Activated CD4-positive, alpha-beta memory T cell treated with anti-CD3 and anti-CD28 coated beads for 36 hours (primary cell): ENCODE measurements at places on chromosomes 2 and 18.

DNA sequence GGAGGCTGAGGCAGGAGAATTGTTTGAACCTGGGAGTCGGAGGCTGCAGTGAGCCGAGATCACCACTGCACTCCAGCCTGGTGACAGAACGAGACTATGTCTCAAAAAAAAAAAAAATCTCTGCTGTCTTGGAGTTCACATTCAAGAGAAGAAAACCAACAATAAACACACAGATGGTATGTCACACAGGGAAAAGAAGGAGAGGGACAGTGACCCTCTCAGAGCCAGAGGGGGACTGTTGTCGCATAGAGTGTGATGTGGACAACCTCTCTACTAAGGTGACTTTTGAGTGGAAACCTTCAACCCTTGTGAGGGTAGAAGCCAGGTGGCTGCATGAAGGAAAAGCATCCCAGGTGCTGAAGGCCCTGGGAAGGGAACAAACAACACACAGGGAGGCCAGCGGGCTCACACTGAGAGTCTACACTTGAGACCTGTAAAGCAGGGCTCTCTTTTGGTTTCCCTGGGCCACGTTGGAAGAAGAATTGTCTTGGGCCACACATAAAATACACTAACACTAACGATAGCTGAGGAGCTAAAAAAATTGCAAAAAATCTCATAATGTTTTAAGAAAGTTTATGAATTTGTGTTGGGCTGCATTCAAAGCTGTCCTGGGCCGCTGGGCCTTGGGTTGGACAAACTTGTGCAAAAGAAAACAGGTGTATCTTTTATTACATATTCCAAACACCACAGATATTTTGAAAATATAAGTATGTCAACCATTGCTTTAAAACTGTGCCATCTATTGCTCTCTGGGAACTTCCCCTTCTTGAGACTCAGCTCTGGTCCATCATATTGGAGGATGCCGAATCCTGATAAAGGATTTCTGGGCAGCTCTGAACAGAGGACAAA, 136.0 kb downstream of the DDX1 start:
- no peak for DNase-seq

- DNase-seq, result no peak
Observed at GRCh38 chr2:215380699-215381098, 55.2 kb downstream of the FN1 start.

- no peak for DNase-seq
Observed at GRCh38 chr18:52442686-52443085, 102.7 kb downstream of the DCC start.

DNA sequence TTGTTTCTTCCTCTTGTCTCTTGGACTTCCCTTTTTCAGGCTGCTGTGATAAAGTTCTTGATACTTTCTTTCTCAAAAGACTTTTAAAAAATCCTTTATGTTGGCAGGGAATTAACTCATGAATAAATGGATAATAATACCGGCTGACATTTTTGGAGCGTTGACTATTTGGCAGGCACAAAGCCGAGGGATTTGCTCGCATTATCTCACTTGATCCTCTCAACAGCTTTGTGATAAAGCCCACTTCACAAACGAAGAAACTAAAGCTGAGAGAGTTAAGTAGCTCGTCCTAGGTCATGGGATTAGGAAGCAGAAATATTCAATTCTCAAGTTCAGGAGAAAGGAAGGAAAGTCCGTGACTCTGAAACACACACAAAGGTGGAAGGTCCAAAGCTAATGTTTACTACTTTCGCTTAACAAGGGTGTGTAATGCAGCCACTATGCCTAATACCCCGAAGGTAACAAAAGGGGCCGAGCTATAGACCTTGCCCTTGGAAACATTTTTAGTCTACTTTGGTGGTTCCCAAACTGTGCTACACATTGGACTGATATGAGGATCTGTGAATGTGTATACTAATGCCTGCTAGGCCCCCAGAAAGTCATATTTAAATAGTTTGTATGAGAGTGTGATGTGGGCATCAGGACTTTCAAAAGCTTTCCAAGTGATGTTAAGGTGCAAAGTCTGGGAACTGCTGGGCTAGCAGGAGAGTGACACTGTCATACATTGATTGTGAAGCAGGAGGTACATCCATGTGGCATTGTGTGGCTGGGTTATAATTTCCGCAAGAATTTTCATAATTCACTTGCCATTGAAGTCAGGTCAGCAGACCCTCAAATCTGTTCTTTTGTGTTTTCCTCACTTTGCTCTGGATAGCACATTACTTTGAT, 508.4 kb downstream of the PLCL1 start:
- no peak for DNase-seq

DNA sequence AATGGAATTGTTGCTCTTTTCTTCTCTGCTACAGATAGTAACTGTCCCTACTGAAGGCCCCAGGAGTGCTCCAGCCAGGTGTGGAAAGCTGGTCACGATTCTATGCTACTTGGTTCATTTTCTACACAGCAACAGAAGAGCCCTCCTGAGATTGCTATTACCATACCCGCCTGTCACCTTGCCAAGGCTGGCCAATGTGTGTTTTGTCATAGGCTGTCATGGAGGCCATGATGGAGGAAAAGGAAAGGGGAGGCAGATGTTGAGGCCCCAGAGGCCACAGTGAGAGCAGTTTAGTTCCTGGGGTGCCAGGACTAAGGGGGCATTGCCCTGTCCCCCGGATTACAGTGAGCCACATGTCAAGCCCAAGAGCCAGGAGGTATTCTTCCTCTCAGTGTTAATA, 952 bp downstream of the ELMOD3 start:
- DNase-seq, result peak; percentile 11

DNA sequence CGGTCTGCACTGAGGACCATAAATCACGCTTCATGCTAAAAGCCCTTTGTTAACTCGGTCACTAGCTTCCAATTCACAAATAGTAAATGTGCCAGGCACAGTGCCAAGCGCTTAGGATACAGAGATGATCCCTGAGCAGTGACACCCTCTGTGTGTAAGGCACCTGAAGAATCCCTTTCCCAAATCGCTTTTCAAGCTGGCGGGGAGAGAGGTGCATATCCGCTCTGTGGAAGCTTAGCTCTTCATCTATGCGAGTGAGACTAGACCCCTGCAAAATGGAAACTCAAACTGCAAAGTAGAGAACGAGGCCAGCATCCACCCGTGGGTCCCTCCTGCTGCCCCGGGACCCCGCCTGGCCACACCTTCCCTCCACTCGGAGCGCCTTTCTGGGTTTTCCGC, 2.4 kb downstream of the PIEZO2 start:
- no peak for DNase-seq

- DNase-seq, result no peak
Observed at GRCh38 chr18:35041815-35042387, 688 bp downstream of the MAPRE2 start.

DNA sequence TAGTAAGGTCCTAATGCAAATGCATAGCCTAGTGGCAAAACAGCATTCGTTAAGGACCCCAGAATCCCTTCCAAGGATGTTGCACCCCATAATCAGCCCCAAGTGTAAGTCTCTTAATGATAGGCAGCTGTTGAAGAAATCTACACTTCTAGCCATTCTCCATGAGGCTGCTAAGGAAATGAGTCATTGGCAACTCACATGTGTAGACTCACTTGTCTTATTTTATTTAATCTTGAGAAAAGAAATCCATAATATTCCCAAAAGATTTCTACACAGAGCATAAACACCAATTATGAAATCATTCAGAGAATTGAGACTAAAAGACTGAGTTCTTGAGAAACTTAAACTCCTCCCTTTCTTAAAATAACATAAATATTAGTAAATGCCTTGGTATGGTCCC, 52.4 kb downstream of the AKAIN1 start:
- no peak for DNase-seq

DNA sequence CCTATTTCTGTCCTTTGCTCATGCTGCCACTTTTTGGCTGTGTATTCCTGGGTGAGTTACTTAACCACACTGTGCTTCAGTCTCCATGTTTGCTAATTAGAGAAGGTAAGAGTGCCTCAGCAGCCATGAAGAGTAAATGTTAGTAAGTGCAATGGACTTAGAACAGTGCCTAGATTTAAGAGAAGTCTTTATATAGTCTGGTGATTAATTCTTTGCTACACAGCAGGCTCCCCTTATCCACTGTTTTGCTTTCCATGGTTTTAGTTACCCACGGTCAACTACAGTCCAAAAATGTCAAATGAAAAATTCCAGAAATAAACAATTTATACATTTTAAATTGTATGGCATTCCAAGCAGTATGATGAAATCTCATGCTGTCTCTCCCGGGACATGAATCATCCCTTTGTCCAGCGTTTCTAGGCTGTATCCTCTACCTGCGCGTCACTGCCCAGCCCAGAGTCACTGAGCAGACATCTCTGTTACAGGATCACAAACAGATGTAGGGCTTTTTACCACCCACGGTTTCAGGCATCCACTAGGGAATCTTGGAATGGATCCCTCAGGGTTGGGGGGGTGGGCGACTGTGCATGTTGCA, 91.0 kb downstream of the CTIF start:
- DNase-seq, result no peak

GRCh38 chr2:166384774-166385173, 9.0 kb upstream of the SCN9A start:
- DNase-seq, result no peak

GRCh38 chr2:19297716-19298115, 60.7 kb downstream of the OSR1 start:
- DNase-seq, result no peak

DNA sequence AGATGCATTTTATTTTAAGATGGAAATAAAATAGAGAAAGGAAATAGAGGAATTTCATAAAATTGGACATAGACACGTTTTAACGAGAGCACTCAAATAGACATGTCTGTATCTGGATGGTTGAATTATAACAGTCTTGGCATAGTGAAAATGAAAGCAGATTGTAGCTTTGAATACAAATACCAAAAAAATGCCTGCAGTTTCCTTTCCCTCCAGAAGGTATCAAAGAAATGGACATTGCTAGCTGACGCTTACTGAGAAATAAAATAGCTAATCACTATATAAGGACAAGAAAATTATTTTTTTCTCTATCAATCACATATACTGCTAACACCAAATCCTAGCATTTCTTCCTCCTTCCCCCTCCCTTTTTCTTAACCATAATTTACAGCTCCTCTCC, 11.4 kb upstream of the MAPRE2 start:
- no peak for DNase-seq

GRCh38 chr2:224157655-224158054, 118.6 kb upstream of the SERPINE2 start:
- DNase-seq, result no peak

- no peak for DNase-seq
Observed at GRCh38 chr18:13211534-13211933, 7.0 kb upstream of the LDLRAD4 start.

DNA sequence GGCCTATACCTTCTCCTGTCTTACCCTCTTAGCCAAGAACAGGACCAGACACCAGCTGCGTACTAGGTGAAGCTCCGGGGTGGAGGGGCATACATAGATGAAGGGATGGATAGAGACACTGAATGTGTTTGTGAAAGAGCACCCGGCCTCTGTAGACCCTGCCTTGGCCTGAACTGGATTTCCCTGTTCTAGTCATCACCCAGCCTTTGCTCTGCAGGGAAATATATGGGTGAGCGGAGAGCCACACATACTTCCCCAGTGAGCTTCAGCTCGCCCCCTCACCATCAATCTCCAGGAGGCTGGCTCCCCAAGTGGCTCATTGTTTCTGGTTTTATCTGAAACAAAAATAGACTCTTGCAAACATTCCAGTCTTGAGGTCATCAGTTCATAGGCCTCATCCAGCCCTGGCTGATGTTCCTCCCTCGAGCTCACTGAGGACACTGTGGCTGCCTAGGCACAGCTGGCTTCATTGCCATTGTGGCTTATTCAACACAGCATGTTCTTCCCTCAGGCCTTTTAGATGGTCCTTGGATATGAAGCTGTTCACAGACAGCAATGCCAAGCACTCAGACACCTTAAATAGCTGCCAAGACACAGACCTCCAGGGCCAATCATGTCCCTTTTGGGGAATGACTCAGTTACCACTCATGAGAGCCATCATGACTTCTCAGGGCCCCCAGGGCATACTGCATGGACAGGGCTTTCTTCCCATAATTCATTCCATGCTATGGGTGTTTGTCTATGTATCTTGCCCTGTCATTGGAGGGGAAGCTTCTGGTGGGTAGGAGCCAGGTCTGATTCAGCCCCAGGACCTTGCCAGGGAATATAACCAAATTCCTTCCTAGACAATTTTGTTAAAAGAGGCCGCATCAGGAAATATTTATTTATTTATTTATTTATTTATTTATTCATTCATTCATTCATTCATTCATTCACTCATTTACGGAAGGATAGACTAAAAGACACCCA, 82.4 kb downstream of the TTC32 start:
- DNase-seq, result no peak

- DNase-seq, result peak; percentile 19
Observed at GRCh38 chr18:62183578-62184195, 3.2 kb downstream of the PIGN start.

DNA sequence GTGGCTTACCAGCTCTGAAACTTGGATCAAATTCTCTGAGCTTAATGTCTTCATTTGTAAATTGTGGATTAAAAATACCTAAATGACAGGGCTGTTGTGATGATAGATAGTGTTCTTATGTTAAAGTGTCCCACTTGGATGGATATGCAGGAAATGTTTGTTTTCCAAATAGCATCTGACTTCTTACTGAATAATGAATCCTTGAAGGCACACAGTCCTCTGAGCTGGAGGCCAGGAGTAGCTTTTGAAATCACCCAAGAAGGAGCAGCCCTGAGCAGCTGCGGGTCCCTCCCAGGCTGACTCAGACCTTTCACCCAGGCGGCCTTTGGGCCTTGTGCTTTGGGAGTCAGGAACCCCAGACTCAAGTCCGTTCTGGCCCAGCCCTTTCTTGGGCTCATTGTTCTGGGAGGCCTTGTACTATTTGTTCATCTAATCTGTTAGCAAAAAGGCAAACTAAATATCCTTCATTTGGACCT, 173.0 kb upstream of the GATA6 start:
- no peak for DNase-seq

DNA sequence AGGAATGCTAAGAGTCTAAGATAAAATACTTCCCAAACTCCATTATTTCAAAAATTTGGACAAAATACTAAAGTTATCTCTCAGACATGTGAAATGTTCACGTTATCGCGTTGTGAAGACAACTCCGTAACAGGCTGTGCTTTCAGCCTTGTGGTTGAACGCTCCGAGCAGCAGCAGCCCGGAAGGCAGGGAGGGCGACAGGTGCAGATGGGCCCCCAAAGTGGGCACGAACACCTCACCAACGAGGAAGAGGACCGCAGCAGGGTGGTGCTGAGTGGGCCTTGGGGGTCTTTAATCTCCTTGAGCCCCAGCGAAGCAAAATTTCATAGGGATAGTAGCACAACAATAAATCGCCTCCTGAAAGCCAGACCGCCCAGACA, 1.0 kb upstream of the FAM110C start:
- no peak for DNase-seq

DNA sequence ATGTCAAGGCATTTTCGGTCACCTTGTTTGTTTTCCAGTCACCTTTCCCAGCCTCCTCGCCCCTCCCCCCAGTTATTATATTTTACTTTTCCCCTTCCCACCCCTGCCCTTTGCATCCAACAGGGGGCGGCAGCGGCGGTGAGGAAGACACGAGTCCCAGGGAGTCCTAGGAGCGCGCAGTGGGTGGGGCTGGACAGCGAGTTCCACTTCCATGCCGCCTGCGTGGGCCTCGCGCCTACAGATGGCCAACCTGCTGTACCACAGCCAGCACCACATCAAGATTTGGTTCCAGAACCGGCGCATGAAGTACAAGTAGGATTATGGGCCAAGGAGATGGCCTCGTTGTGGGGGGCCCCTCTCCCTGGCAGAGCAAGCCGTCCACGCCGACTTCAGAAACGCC, 37.2 kb upstream of the EVA1A start:
- no peak for DNase-seq

- DNase-seq, result no peak
Observed at GRCh38 chr2:121816797-121817196, 61.3 kb downstream of the TSN start.

- no peak for DNase-seq
Observed at GRCh38 chr2:43792653-43793052, 18.8 kb downstream of the DYNC2LI1 start.
